GM19239 (cell line): ENCODE measurements at places on chromosomes 1 and 21.

DNA sequence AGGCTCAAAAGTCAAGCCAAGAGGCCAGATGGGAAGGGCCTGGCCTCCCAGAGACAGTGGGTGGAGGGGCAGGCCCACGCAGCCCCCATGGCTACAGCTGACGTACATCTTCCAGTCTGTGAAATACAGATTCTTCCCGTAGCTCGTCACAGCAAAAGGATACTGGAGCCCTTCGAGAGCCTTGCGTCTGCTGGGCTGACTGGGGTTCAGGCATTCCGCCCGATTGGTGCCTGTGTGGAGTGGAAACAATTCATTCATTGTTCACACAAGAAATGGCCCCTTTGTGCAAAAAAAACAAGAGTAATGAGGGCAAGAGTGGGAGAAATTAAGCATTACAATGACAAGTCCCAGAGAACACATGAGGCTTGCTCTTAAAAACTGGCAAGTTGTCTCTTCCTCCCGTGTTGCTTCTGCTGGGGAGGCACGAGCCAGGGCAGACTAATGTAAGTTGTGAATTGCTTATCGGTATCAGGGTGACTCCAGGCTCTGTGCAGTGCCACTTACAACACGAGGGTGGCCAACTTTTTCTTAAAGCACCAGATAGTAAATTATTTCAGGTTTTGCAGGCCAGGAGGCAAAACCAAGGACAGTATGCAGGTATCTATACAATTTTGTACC is 85.1 kb downstream of the NID1 start:
- DNase-seq = no peak

GRCh38 chr1:40153073-40153770 is 8.0 kb upstream of the RLF start:
- DNase-seq = no peak

DNA sequence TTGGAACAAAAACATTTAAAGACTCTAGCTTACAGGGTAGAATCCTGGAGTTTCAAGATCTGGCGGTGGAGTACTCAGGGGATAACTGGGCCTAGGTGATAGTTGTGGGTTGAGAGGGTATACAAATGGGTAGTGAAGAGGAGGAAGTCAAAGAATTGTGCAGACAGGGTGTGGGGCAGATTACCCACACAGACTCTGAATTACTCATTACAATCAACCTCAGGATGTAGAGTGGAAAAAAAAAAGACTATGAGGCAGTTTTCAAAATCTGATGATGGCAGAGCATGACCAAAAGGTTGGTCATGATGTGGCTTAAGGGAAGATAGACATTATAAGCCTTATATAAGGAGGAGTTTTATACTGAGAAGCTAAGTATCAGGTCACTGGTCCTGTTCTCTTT is 44.1 kb upstream of the GLIS1 start:
- DNase-seq = no peak

GRCh38 chr1:157217486-157217885 is 79.3 kb upstream of the ETV3 start:
- DNase-seq = no peak

DNA sequence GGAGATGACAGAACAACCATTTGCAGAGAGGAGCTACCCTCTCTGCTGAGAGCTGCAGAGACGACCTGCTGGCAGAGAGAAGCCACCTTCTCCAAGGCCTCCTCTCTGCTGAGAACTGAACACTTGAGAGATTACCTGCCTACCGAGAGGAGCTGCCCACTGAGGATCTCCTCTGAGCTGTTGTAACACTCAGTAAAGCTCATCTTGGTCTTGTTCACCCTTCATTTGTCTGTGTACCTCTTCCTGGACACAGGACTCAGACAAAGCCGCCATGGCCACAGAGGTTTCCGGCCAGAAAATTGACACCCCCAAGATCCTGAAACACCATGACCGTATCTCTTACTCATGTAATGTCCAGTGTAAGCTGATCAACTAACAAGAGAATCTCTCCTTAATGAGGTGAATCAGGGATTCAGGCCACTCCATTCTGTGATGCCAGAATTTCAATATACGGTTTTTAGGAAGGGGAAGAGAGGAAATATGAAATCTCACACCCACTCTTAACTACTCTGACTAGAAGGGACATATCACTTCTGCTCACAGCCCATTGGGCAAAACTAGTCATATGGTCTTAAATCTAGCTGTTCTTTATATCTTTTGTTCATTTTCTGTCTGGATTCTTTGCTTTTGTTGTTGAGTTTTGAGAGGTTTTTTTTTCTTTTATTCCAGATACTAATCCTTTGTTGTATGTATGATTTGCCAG is 83.8 kb downstream of the RHOU start:
- DNase-seq = no peak

GRCh38 chr1:50968158-50968820 is 1.8 kb upstream of the CDKN2C start:
- DNase-seq = no peak

GRCh38 chr21:18951271-18952038 is 547.9 kb upstream of the TMPRSS15 start:
- DNase-seq = no peak

- DNase-seq = no peak
Observed at GRCh38 chr21:45528981-45529784, 13.1 kb downstream of the SLC19A1 start.

DNA sequence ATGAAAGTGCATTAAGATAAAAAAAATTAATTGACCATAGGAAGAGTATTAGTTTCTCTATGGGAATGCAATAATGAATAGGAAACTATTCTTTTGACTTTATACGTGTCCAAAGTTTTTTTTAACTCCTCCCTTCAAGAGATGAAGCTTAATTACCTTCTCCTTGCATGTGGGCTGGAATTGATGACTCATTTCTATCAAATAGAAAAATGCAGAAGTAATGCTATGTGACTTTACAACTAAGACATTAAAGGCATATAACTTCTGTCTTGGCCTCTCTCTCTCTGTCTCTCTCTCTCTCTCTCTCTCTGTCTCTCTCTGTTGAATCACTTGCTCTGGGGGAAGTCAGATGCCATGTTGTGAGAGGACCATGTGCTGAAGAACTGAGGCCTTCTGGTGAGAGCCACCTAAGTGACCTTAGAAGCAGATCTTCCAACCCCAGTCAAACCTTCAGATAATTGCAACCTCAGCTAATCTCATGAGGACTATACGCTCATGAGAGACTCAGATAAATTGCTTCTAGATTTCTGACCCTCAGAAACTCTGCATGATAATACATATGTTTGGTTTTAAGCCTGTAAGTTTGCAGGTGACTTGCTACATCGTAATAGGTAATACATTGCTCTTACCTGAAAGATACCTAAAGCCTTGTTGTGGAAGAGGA is 414.2 kb downstream of the KCNT2 start:
- DNase-seq = no peak

DNA sequence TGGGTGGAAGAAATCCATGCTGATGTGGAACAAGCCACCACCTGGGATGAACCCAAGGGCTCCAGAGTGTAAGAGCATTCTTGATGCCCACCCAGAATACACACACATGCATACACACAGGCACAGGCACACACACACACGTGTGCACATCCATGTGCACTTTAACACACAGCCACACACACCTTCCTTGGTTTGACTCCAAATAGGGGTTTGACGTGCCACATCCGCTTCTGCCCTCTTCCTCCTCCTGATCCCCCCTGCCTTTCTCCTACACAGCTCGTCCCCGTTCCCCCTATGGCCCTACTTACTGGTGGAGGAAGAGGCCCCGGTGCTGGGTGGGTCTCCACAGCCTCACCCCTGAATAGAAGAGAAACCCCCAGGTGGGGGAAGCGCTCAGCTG is 16.0 kb downstream of the SPATA21 start:
- no peak for DNase-seq

DNA sequence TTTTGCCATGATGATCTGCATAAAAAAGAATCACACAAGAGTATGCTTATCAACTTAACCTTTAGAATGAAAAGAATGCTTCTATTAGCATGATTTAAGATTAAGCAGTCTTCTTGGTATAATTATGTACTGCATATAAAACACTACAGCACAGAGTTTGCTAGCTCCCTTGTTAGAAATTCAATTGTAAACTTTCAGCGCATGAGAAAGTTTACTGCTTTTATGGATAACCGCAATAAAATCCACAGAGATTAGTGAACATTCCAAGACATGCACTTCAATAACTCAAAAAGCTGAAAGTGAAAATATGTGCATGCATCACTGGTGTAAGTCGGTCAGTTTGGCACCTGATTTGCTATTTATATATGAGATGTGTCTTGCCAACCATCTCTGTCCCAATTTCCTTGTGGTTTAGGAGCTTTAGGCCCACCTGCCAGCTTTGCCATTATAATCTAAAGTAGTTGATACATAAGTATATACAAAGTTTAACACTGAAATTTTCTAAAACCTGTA is 16.9 kb downstream of the CCT8 start:
- no peak for DNase-seq

- no peak for DNase-seq
Observed at GRCh38 chr1:183278739-183279591, 92.9 kb downstream of the LAMC2 start.

GRCh38 chr1:202649553-202650392 is 60.5 kb downstream of the SYT2 start:
- no peak for DNase-seq

DNA sequence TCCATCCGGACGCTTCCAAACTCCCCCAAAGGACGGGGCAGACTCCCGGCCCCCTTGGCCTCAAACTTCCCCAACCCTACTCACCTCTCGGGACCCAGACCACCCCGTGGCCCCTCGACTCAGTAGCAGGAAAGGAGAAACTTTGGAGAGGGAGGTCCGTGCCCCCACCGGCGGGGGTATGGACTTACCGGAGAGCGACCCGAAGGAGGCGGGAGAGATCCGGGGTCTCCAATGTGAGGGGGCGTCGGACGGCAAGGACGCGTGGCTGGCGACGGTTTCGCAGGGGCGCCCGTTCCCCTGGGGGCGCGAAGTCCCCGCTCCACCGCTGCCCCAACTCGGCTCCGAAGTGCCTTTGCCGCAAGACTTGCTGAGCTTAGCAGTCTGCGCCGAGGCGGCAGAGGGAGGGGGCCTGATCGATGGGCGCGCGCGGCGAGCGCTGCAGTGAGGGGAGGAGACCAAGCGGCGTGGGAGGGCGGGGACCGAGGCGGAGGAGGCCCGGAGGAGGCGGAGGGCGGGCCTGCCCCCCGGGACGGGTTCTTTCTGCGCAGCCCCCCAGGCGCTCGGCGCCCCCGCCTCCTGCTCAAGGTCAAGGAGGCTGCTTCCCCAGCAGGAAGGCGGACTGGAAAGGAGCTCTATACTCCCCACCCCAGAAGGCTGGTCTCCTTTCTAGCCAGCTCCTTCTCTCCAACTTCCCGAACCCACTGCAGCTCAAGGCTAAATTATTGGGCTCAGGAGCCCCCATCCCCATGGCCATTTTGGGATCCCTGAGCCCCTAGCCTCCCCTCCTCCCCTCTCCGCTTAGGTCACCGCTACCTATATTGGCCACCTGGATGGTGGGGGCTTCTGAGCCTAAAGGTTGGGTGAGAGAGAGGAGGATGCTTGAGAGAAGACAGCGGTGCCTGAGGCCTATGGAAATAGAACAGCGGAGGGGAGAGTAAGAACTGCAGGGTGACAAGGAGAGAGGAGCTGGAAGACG is at the start of gene SYT2:
Gene SYT2, minus strand, starts transcription at position 385 of the 976 bp plus-strand sequence. CDS start 104,682 bp downstream, outside the sequence.
- no peak for DNase-seq

DNA sequence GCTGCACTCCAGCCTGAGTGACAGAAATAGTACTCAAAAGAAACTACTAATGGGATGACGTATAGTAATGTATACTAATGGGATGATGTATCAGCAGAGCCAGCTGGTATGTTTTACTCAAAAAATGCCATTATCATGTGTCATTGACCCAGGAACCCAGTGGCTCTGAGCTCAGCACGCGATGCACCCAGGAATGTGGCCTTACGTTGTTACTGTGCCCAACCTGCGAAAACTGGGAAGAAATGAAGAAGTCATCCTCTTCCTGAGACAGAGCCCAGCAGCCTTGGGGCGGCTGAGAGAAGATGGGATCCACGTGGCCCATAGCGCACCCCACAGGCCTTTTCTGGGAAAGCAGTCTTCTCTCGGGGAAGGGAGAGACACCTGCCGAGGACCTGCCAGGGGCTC is 8.8 kb downstream of the UBE2J2 start:
- DNase-seq = no peak

DNA sequence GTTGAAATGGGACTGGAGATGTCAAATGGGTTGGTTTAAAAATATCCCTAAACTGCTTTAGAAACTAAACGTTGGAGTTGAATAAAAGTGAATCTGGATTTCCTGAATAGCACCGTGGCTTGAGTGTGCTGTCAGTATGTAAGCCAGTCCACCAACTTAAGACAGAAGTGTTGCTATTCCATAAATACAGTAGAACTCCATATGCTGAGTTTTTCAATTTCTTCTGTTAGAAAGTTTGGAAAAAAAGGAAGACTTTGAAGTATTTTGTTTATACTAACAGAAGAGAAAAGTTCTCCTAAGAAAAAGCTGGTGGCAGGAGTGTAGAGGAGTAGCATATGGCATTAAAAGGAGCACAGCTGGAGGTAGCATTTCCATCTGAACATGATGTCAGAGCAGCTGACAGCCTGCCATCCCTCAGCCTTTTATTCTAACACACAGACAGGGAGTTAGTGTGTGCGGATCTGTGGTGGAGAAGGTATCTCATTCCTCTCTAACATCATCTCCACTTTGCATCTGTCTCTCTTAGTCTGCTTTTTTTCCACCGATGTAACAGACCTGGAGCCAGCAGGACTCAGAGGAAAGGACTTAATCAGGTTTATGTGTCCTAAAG is at the start of gene ZBTB18:
Gene ZBTB18, plus strand, starts transcription at position 449 of the 610 bp plus-strand sequence. Its CDS starts 149 bp downstream, at position 598.
- DNase-seq = no peak
